ENCODE measurements at places on chromosomes 3 and 15.

DNA sequence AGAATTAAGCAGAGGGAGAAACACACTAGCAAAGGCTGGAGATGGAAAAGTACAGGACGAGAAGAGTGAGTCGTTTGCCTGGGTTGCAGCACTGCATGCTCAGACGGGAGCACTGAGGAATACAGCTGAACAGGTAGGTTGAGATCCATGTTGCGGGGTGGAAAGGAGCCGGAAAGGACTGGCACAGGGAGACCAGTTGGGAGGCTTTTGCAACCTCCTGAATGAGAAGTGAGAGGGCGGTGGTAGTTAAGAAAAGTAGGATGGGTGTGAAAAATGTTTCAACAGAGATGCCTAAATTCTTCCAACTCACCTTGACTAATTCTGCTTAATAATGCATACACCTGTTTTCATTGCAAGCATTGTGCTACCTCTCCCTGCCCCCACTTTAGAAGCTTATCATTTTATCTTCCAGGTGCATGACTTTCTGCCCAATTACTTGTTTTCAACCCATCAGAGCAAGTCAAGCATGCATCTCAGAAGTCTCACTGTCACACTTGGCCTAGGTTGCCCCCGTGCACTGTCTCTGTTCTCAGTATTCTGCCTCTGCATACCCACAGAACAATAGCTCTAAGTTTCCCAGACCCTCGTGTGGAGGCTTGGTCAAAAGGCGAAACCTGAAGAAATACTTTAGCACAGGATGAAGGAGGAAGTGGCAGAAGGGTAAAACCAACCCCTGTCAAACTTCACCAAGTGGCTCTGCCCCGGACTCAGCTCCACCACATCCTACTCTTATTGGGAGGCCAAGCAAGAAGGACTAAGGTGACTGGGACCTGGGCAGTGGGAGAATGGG, 199.3 kb upstream of the BCL6 start:
- DNase-seq: no peak

DNA sequence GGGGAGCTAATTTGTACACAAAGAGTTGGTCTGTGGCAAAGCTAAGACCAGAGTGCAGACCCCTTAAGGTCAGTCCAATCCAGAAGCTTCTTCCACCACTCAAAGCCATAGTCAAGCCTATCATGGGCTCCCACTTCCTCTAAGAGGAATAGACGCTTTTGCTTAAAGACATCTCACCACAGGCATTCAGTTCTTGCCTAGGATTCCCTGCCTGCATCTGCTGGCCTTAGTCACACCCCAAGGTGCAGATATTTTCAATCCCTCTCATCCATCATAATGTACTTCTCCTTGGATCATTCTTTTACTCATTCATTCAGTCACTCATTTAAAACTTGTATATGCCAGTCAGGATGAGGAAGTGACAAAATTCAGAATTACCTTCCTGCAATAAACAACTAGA, 179.6 kb upstream of the STT3B start:
- no peak for DNase-seq

- DNase-seq: no peak
These were observed 262.0 kb upstream of the KCNH8 start for GRCh38 chr3:18886331-18886730.

DNA sequence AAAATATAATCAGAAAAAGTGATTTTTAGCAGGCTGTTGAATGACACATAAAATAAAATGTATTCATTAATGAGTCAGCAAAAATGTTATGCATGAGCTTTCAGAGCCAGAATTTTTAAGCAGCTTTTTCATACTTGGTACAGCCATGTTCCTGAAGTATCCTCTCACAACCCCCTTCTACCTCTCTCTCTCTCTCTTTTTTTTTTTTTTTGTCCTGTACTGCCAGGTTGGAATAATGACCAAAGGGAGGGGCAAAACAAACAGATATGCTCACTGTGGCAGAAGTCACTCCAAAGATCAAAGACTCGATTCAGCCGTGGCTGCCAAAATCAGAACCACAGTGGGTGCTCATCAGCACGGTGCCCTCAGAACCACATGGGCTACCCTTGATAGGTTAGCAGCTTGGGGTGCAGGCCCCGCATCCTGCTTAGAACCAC, 383.0 kb downstream of the ZBTB20 start:
- DNase-seq: no peak

DNA sequence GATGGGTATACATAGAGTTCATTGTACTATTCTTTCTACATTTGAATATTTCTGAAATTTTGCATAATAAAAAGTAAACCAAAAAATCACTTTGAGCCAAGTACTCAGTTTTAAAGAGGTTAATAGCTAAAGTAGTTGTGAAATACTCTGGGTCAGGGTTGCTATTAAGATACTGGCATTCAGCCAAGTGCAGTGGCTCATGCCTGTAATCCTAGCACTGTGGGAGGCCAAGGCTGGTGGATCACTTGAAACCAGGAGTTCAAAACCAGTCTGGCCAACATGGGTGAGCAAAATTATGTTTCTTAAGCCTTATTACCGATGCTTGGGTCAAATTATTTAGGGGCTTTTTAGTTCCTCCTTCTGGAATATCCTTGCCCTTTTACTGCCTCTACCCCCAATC, 122.0 kb upstream of the MELTF start:
- no peak for DNase-seq

DNA sequence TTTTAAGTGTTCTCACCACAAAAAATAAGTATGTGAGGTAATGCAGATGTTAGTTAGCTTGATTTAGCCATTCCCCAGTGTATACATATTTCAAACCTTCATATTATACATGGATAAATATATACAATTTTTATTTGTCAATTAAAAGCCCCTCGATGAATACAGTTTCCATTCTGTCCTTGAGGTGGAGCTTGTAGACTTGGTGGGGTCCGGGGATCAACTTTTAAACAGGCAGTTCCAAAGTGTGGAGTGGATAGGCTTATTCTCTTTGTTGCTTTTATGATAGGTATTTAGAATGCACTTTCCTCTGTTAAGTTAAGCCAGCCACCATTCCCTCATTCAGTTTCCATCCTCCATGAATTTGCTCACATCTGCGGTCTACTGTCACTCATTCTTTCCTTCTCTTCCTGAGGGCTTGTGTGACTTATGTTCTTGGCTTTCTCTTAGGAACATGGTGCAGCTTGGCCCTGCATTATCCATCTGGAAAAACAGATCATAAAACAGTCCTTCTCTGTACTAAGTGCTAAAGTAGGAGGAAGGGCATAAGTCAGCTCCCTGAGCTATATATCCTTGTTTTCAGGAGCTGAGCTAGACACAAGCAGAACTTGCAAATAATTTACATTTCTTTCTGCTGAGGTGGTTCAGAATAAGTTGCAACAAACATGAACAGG, 149.1 kb downstream of the NFKBIZ start:
- no peak for DNase-seq

- no peak for DNase-seq
These were observed 43.5 kb upstream of the RAF1 start for GRCh38 chr3:12707449-12707848.

- DNase-seq: no peak
These were observed 42.7 kb downstream of the MAP6D1 start for GRCh38 chr3:183782576-183783276.

DNA sequence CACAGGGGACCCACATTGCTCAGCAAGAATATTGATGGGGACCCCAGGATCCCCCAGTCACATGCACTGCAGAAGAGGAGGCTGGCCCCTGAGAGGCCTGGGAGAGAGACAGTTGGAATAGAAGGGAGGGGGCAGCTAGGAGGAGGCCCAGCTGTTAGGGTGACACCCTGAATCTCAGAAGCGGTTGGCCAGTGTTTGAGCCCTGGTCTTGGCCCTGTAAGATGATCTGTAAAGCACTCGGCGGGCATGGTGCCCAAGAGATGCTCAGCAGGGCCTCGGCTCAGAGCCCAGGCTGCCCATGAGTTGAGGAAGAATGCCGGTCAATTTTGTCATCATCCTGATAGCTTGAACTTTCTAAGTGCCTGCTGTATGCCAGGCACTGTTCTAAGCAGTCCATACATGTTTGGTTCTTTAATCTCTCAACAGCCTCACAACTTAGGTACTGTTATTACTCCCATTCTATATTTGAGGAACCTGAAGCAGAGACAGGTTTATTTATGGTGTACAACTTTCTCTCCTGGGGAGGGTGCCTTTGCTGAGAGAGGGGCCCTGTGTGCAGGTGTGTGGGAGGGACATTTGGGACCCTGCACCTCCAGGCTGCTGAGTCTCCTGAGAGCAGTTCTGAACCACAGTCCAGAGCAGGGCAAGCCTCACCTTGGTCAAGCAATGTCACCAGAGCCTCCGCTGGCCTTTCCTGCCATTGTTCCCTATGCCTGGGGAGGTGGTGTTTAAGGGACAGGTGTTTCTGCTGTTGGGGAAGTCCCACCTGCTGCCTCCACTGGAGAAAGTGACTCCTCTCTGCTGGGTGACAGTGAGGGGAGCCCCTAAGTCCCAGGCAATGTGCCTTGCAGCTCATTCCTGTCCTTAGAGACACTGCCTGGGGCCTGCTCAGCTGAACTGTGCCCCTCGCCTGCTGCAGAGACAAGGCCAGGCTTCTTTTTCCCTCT, 26.0 kb downstream of the SLC6A6 start:
- no peak for DNase-seq

DNA sequence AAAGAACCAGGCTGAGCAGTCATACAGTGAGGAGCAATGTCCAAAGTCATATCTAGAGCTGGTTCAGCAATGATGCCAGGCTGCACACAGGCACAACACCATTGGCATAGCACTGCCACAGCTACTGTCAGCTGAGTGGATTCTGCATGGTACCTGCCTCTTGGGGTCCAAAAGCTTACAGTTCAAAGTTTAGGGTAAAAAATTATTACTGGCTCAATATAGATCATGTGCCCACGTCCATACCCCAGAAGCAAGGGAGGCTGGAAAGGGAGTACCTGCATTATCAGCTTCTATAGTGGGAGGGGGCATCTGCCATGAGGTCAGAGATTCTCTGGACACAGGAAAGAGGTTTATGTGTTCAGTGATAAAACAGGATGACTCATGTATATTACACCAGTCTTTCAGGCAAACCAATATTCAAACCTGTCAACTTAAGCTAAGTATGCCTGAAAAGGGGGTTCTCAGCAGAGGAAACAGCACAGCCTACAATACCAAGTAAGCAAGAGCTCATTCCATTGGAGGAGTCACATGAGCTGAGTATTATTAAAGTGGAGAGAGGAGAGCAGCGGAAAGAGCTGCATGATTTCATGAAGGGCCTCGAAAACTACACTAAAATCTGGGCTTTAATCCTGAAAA, 99.0 kb downstream of the ANO10 start:
- DNase-seq: no peak

DNA sequence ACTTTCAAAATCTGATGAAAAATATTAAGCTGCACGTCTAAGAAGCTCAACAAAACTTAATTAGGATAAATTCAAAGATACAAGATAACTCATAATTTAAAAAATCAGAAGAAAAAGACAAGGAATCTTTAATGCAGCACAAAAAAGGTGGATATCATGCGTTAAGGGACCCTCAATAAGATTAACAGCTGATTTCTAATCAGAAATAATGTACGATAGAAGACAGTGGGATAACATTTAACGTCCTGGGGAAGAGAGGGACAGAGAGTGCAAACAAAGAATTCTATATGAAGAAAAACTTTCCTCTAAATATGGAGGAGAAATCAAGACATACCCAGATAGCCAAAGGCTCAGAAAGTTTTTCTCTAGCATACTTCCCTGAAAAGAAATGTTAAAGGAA, 519.5 kb downstream of the PYDC2 start:
- no peak for DNase-seq

GRCh38 chr3:39106851-39107387, 508 bp downstream of the GORASP1 start:
- no peak for DNase-seq

GRCh38 chr3:49668861-49669260, 5.3 kb upstream of the APEH start:
- no peak for DNase-seq

GRCh38 chr3:110015231-110015963, 678.1 kb upstream of the DPPA4 start:
- no peak for DNase-seq

DNA sequence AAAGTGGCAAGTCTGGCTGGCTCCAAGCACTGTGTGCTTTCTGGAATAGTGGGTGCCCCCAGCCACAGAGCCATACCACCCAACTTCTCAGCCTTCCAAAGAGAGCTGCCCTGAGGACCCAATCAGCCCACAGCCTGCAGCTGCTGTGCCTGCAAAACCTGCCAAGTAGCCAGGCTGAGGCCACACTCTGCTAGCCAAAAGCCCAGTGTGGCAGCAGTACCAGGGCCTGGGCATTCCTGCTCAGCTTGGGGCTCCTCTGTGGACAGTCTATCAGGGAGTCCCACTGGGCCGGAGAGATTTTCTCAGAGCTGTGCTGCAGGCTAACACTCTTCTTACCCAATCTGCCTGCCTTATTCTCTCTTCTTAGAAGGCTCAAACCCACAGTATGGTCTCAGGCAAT, 136.5 kb downstream of the TPRA1 start:
- no peak for DNase-seq

- DNase-seq: no peak
These were observed 246.4 kb upstream of the LRIG1 start for GRCh38 chr3:66747261-66747660.

- no peak for DNase-seq
These were observed 6.6 kb downstream of the STIMATE start for GRCh38 chr3:52890735-52891134.

GRCh38 chr3:128348805-128349531, 117.7 kb downstream of the DNAJB8 start:
- no peak for DNase-seq

- no peak for DNase-seq
These were observed 18.8 kb upstream of the CELF6 start for GRCh38 chr15:72338617-72339321.

DNA sequence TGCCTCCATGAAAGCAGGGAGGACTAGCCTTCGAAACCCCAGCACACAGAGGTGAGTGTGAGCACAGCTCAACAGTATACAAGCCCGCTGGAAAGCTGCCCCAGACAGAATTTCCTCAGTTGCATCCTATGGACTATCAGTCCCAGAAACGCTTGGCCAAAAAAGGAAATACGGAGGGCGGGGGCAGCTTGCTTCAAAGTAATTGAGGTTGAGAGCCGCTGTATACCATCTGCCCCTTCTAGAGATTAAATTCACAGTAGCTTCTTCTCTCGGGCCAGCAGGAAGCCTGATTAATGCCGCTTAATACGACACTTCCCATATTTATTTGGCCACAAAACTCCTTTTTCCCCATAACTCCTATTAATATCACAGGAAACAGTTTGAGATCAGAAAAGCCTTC, 88.7 kb downstream of the LIPC start:
- DNase-seq: no peak

DNA sequence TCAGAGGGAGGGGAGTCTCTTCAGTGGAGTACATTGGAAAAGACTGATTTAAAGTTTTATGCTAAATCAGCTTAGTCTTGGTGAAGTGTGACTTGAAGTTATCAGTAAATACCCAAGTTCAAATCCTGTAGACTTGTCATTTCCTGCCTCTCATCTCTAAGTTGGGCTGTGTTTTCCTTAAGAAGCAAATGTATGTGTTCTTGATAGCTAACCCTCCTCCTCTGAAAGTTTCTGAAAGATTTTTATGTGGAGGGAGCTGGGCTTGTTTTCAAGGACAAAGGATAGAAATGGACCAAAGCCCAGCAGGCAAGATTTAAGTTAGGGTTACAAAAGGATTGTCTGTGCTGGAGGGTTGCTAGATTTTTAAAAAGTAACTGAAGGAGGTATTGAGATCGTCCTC, 4.2 kb downstream of the MAPKBP1 start:
- DNase-seq: no peak
